ENCODE measurements at places on chromosomes 6 and 20.

DNA sequence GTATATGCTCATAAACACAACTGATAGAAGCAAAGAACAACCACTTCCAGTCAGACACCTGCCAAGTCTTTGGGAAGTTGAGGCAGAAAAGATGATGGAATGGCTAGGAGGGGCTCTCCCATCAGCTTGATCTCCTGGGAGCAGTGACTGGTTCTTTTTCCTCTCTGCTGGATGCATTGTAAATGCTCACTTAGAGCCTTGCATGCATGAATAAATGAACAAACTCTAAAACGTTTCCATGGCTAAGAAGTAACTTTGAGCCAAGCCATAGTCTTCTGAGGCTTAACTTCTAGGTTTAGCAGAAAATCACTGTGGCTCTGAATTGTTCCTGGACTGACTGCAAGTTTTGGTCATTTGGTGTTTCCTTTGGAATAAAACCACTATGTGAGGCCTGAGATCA is 166.4 kb upstream of the CITED2 start:
- DNase-seq = no peak

GRCh38 chr6:133290930-133291329 is 49.8 kb downstream of the EYA4 start:
- peak; percentile 23 for DNase-seq

- no peak for DNase-seq
These were observed 211.7 kb upstream of the CST7 start for GRCh38 chr20:24737212-24737850.

GRCh38 chr6:143136647-143137046 is 76.0 kb downstream of the AIG1 start:
- no peak for DNase-seq

DNA sequence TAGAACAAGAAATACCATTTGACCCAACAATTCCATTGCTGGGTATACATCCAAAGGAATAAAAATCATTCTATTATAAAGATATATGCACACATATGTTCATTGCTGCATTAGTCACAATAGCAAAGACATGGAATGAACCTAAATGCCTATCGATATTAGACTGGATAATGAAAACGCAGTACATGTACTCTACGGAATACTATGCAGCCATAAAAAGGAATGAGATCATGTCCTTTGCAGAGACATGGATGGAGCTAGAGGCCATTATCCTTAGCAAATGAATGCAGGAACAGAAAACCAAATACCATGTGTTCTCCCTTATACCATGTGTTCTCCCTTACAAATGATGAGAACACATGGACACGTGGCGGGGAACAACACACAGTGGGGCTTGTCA is 190.2 kb downstream of the HACE1 start:
- no peak for DNase-seq

DNA sequence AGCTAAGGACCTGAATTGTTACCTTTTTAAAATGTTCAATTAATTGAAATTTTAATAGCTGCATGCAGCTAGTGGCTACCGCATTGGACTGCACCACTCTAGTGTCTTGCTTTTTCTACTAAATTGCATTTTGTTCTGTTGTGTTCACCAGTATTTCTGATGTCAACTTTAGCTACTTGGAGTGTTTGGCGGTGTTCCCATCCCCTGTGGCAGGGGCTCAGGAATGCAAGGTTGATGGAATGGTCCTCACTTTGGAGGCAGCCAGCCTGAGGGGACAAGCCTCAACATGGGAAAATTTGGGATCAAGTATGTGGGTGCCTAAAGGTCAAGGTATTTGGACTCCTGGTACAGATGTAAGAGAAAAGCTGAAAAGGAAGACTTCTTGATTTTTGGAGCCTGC is 230.1 kb upstream of the PRND start:
- no peak for DNase-seq

- DNase-seq = no peak
These were observed 51.3 kb downstream of the EFCAB8 start for GRCh38 chr20:32909896-32910571.

DNA sequence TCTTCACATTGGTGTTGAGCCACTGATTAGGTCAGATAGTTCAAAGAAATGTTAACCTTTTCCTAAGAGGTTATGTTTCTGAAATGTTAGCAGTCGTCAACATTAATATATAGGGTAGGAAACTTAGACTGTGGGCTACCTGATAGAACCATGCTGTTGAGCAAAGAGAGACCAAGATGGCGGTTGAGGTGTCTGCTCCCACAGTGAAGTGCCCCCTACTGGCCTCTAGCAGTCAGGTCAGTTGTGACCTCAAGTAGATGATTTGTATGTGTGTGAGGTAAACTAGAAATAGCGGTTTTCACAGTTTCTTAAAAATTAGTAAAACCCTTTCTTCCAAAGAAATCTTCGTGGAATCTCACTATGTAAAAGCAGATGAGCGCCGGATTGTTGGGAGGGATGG is 40.3 kb downstream of the MTHFD1L start:
- DNase-seq = no peak

- no peak for DNase-seq
These were observed 16.0 kb downstream of the ACSS1 start for GRCh38 chr20:25041813-25042530.

GRCh38 chr20:24984961-24985640 is 7.5 kb downstream of the APMAP start:
- no peak for DNase-seq

DNA sequence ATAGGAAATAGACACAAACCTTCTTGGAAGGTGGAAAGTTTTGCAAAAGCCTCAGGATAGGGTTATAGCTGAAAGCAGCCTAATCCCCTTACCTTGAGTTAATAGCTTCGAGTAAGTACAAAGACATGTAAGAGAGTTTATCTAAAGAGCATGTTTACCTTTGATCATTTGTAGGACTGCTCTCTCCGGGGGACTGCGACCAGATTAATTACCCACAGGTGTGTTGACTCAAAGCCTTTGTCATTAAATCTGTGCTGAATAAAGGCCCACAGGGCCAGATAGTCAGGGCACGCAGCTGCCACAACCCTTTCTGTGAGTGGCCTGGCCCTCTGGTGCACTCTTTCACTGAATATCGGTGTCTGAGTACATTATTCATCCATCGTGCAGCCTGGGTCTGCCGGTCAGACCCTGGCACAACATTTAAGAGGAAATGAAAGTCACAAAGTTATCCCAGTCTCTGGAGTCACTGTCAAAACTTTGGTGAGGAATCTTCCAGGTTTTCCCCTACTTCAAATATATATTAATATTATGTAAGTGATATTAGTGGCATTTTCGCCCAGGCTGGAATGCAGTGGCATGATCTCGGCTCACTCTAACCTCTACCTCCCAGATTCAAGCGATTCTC is 5.4 kb upstream of the MICA start:
- DNase-seq = no peak

DNA sequence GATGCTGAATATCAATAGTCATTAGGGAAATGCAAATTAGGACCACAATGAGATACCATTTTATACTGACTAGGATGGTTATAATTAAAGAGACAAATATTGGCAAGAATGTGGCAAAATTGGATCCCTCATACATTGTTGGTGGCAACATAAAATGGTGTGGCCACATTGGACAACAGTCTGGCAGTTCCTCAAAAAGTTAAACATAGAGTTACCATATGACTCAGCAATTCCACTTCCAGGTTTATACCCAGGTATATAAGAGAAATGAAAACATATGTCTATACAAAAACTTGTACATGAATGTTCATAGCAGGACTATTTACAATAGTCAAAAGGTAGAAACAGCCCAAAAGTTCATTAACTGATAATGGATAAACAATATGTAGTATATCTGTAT is 2.0 kb upstream of the CRIP3 start:
- DNase-seq = no peak

DNA sequence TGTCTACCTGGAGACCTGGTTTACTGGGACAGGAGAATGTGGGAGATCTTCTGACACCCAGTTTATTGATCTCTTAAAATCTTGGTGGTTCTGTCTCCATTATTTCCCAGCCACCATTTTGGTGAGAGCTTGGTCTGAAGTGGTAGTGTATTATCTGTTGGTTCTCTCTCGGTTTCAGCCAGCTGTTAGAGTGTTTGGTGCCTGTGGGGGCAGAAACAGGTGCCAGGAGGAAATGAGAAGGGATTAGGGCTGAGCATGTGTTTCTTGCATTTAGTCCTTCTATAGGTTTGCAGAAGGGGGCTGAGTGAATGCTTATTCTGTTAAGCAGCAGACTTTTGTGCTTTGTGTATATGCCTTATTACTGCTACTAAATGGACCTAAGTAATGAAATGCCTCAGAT is 9.6 kb downstream of the JARID2 start:
- no peak for DNase-seq

DNA sequence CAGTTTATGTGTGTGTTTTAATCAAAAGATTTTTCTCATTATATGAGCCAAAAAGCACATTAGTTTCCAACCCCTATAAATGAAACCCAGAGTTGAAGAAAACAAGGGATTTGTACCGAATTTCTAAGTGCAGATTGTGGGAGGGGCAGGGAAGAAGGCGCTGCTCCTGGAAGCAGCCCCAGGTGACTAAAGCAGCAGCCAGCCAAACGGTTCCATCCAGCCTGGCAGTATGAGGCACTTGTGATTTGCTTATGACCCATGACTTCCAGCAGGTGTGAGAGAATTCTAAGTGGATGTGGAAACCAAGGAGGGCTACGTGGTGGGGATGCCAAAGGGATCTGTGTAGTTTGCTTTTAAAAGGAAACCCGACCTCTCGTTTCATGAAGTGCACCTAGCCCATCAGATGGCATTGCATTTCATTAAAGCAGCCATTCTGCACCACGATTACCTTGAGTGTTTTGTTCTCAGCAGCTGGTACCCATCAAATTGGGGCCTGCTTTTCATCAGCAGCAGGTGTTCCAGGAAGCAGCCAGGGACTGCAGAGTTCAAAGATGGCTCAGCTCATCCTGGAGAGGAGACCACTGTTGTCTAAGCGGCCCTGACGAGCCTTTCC is 79.1 kb downstream of the DTD1 start:
- peak; percentile 96 for DNase-seq

DNA sequence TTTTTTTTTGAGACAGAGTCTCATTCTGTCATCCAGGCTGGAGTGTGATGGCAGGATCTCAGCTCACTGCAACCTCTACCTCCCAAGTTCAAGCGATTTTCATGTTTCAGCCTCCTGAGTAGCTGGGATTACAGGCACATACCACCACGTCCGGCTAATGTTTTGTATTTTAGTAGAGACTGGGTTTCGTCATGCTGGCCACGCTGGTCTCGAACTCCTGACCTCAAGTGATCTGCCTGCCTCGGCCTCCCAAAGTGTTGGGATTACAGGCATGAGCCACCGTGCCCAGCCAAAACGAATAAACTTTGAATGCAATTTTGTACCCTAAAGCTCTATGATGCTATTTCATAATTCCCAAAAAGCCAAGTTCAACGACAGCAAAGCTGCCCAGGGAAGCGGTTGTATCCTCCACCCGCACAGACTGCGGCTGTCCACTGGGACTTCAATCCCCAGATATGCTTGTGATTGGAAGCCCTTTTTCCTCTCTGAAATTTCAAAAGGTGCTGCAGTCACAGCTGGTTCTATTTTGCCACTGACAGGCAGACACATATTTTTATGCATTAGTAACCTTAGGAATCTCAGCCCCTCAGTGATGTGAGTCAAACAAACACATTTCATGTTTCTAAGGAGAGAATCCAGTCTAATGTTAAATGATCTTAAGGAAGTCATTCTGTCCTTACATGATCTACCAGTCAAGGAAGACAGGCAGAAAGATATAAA is 8.7 kb upstream of the RAMACL start:
- no peak for DNase-seq

DNA sequence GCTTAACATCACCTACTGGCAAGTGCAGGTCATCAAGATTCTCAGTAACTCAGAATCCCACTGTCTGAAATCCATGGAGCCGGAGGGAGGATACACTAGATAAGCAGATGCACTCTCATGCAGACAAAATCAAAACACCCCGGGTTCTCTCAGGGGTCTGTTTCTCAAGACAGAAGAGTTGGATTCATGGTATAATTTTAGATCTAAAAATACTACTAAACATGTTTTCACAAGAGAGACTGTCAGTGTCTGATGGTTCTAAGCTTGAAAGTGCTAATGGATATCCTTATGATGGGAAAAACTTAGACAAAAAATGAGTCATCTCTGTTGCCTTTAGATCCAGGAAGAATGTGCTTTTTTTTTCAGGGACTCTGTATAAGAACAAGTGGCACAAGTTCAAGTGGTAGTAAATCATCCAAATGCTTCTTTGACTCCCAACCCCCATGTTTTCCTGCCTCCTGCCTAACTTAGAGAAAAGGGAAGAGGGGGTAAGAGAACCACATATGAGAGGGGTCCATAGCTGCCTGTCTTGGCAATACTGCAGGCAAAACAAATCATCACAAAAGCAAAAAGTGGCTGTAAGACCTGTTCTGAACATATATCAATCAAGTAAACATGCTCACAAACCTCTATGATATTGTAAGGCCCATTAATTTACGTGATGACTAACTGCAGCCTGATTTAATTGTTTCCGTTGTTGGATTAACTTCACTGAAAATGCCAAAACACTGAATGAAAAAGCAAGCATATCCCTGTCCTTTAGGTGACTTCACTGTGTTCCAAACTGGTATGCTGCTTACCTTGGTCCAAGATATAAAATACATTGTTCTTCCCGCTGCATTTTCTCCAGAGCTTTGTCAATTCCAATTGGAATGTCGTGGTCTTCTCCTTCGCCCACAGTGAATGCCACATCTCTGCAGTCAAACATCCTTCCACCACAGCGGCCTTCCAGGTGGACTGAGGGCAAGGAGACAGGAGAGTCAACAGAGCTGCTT is 84.0 kb upstream of the TULP1 start:
- no peak for DNase-seq

DNA sequence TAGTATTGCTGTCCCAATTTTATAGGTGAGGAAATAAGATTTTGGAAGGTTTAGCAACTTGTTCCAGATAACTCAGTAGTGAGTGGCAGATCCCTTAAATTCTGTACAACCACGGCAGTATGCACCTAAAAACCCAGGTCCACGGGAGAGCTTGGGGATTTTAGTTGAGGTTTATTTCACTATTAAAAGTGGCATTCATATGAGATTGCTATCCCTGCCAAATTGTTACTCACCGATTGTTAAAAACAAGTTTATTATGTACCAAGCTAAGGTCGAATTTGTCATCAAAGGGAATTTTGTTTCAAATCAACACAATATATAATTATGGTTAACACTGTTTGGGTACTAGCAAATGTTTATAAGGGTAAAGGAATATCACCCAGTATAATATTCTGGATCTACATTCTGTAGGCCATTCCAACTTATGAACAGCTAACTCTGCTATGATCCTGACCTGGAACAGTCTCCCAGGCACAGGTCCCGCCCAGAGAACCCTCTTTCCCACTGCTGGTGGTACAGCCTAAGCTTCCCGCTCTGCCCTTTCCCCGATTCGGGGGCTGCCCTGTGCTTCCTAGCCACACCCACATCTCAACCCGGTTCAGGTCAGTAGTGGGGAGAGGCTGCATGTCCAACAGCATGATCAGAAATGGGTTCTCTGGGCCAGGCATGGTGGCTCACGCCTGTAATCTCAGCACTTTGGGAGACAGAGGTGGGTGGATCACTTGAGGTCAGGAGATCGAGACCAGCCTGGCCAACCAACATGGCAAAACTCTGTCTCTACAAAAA is 24.9 kb downstream of the GPLD1 start:
- DNase-seq = no peak

GRCh38 chr6:41705311-41705995 is 30.0 kb downstream of the TFEB start:
- peak; percentile 30 for DNase-seq

GRCh38 chr6:167285077-167285770 is 5.9 kb upstream of the UNC93A start:
- no peak for DNase-seq
